ENCODE measurements at places on chromosomes 4 and X.

- DNase-seq = no peak
These were observed 123.0 kb downstream of the ZNF827 start for GRCh38 chr4:145815626-145816025.

GRCh38 chr4:85565761-85566480 is 91.0 kb downstream of the ARHGAP24 start:
- DNase-seq = no peak

DNA sequence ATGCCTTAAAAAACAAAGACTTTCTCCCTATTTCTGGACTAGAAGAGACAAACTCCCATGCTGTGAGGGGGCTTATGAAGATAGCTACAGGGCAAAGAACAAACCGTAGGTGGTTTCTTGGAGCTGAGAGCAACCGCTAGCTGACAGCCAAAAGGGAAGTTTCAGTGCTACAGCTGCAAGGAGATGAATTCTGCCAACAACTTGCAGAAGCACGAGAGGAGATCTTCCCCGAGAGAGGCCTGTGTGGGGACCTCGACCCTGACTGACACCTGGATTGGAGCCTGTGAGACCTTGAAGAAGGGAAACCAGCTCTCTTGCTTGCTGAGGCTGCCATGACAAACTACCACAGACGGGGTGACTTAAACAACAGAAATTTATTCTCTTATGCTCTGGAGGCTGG is 183.8 kb upstream of the VCX3A start:
- DNase-seq = no peak

DNA sequence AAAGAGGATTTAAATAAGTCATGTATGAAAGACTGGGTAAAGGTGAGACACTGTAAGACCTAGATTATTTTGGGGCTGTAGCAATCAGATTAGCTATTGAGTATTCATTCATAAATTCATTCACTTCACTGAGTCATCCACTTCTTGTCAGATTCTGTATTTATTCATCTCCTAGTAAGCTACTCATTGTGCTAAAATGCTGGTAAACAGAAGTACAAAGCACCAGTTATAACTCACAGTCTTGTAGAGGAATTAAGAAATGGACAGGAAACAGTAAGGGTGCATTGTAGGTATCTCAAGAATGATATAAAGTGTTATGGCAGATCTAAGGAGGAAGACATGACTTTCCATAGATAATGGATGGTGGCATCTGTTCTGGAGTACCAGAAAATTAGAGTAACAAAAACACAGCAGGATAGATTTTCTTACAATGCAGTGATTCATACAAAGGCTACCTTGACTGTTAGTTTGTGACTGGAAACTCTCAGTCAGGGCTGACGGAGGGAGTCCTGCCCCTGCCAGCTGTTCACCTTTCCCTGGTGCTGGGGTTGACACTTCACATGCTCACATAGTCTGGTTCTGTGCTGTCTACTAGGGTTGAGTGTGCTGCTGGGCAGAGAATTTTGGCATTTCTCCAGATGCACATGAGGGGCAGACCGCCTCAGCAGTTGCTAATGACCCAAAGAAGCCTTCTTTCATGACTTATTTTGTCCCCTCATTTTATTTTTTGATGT is 26.5 kb upstream of the HAND2 start:
- DNase-seq = no peak

DNA sequence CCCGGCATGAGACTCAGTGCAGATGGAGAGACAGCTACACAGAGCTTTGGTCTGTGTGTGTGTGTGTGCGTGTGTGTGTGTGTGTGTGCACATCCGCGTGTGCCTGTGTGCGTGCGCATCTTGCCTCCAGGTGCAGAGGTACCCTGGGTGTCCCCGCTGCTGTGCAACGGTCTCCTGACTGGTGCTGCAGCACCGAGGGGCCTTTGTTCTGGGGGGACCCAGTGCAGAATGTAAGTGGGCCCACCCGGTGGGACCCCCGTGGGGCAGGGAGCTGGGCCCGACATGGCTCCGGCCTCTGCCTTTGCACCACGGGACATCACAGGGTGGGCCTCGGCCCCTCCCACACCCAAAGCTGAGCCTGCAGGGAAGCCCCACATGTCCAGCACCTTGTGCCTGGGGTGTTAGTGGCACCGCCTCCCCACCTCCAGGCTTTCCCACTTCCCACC is 14.3 kb downstream of the FGFR3 start:
- DNase-seq = no peak

Measured in Ammon's horn (tissue), 1 donor.